ENCODE measurements at places on chromosomes 5 and 9.
A peak's percentile ranks its signal among the peaks of the same experiment; 100 is the strongest.

DNA sequence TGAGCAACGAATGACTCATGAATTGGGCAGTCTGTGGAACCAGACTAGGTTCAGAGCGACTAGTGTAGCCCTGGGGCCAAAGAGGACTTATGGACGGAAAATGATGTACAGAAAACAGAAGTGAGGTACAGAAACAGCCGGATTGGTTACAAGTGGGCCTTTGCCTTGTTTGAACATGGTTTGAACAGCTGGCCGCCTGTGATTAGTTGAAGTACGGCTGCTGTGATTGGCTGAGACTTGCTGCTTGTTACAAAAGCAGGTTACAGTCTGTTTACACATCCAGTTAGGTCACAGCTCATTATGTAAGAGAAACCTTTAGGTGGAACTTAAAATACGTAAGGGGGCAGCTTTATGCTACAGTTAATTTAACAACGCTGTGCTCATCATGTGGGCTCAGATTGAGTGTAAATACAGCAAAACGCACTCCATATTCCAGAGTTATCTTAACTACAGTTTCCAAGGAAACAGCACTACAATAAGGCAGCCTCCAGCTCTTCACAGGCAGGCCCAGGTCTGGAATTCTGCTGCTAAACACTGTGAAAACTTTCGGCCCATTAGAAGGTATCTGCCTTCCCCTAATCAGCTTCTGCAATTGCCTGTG lies 6.5 kb downstream of the AMACR start:
- no peak for DNase-seq

GRCh38 chr5:166178411-166179080 lies 2112.9 kb upstream of the WWC1 start:
- no peak for DNase-seq

DNA sequence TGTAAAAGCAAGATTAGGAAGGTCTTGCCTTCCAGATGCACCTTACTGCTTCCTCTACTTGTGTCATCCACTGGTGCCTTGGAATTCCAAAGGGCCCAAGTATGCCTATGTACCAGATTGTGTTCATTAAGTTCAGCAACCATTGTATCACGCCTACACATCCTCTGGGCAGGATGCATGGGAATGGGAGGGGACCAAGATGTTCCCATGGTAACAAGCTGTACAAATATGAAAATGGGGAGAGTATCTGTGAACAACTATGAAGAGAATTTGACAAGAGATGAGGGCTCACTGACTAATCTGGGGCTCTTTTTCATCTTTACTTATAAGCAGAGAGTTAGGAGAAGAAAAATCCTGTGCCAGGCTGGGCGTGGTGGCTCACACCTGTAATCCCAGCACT lies 137.8 kb upstream of the MAP1B start:
- no peak for DNase-seq

GRCh38 chr9:6842584-6842947 lies 84.8 kb downstream of the KDM4C start:
- no peak for DNase-seq

GRCh38 chr9:134376386-134377142 lies 50.3 kb downstream of the RXRA start:
- DNase-seq, result no peak

DNA sequence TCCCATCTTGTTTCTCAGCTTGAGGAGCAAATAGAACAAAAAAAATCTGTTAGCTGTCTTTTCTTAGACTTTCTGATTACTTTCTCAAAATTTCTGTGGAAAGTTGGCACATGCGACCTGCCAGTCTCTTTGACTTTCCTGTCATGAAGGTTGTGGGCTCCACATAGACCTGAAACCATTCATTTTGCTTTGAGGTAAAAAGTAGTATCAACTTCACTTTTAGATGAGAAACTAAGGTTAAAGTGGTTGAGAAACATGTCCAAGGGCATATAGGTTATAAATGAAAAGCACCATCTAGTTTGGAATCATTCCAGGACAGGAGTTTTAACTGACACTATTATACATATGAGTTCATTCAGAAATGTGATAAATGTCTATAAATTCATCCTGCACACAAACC lies 42.7 kb downstream of the ST8SIA4 start:
- DNase-seq, result no peak

DNA sequence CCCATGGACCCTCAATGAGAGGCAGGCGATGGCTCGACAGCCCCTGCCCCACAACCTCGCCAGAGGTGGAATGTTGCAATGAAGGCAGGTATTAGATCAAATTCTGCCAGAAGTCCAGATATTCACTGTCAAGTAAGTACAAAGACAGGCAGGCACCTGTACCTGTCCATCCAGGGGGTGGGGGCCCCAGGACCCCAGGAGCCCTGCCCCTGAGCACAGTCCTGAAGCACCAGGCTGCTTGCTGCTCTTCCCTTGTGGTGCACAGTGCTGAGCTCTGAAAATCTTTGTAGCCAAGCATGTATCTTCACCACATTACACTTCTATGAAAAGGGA lies 26.2 kb upstream of the HMCN2 start:
- no peak for DNase-seq

- no peak for DNase-seq
These were observed 1.4 kb upstream of the HNRNPH1 start for GRCh38 chr5:179624841-179625271.

DNA sequence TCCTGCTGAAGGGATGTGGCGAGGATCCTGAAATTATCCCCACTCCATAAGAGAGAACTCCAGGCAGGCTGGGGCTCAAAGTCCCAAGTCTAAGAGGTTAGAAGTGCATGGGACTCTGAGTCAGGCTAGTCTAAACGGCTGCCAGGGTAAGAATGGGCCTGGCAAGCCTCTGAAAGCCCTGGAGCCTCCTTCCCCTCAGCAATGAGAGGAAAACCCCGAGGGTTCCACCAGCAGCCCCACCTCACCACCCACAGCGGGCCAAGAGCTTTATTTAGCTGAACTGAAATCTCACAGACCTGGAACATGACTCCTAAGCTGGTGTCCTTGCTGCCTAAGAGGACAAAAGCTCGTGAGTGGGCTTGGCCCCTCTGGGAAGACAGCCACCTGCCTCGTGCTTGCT lies 135.5 kb downstream of the SEC61B start:
- DNase-seq, result no peak

DNA sequence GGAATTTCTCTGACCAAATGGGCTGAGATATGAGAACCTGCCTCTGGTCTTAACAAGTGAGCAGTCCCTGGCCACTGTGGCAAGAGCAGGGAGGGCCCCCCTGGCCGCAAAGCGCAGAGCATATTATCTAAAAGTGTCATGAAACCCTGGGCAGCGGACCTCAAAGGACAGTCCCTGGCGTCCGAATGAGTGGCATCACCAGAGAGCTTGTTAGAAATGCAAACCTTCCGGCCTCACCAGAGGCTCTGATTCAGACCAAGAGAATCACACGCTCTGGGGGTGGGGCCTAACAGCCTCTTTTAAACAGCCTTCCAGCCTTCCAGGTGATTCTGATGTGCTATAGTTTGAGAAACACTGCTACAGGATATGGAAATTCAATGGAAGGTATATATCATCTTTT lies 10.9 kb downstream of the PTPN3 start:
- no peak for DNase-seq

DNA sequence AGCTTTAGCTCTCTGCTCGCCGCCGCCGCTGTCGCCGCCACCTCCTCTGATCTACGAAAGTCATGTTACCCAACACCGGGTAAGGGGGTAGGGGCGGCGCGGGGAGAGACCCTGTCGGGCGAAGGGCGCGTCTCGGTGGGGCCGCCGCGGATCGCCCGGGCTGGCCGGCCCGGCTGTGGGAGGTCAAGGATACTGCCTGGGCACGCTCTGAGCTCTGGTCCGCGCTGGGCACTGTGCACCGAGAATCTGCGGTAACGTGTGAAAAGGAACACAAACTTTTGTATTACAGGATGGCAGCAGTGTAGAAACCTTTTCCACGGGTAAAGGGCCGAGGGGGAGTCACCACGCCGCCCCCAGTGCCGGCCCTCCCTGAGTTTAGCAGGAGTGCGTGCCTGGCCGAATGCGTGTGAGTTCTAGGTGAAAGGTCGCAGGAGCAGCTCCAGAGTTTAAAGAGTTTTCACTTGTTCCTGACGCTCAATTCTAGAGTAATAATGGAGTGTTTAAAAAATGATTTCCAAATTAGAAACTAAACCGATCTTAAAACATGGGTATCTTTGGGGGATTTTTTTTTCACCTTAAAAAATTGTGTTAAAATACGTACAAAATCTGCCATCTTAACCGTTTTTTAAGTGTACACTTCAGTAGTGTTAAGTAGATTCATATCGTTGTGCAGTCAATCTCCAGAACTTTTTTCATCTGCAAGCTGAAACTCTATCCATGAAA lies at the start of gene HSDL2:
Gene HSDL2, plus strand, starts transcription at position 7 of the 723 bp plus-strand sequence. Its CDS starts 56 bp downstream, at position 63.
- peak; percentile 32 for DNase-seq
